ENCODE measurements at places on chromosomes 16 and 17.

DNA sequence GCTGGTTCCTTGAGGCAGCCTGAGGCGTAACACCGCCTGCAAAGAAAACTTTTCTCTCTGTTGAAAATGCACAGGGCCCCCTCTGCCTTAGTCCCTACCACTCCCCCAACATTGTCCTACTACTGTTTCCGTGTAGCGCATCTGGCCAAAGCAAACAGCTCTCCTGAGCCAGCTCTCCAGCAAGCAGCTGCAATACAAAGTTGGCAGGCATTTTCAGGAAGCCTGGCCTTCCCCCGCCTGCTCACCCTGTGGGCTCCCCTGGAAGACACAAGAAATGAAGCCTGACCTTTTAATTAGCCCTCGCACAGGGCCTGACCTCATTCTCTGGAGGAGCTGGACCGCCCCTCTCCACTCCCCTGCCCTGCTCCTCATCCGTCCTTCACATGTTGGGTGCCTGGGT, 66.7 kb downstream of the SOX9 start:
- DNase-seq = peak; percentile 67

DNA sequence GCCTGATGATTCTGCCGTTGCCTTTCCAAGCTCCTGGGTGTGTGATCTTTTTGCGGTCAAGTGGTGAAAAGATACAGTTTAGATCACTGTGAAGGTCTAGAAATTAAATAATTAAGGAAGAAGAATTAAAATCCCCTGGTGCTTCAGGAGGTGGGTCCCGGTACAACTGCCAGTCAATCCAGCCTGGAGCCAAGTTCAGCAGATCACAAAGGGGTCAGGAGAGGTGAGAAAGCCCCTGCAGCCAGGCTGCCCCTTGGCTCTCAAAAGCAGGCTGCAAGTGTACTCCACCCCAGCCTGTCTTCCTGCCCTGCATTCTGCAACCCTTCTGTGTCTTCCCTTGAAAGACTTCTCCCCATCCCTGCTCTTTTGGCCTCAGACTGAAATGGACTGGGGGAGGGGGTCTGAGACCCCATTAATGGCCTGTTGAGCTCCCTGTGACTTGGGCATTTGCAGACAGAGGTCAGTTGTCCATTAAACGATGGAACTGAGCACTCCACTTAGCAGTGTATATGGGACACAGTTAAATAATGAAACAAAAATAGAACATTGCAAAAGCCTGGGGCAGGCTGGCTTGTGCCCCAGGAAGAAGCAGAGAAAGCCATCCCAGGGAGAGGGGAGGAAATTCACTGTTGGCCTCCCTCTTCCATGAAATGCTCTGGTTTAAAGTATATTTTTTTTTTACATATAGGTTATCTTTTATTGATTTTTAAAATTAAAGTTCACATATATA, 15.1 kb downstream of the CACNG5 start:
- DNase-seq = no peak

GRCh38 chr17:61996916-61997605, 68.0 kb downstream of the MED13 start:
- DNase-seq = no peak

DNA sequence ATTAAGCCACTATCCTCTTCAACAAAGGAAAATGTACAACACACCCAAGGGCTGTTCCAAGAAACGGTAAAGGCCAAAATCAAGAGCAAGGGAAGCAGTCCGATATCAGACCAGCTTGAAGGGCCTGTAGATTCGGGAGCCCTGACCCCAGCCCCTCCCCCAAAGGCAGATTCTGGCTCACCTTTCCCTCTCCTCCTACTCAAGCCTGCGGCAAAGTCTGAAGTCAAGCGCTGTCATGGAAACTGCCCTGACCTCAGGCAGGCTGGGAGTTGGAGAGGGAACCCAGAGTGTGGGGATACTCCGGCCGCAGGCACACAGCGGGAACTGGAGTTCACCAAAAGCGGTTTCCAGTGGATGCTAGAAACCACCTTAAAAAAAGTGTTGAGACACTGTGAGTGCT, 1.8 kb downstream of the ALYREF start:
- no peak for DNase-seq

DNA sequence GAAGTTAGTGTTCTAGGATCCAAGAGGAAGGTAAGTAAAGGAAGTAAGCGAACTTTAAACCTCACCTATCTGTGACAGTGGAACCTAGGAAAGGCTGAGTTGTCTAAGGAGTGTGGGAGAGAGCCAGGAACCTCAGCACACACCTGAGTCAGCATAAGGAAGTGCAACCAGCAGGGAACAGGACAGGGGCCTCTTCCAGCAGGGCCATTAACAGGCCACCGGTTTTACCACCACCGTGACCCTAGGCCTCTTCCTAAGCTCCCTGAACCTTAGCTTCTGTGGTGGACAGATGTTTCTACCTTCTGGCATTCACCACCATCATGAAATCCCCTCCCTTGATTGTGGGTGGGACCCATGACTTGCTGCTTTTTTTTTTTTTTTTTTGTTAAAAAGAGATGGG, 26.7 kb upstream of the GPATCH8 start:
- no peak for DNase-seq

- no peak for DNase-seq
These were observed 109.7 kb downstream of the C16orf95 start for GRCh38 chr16:87207509-87207908.

DNA sequence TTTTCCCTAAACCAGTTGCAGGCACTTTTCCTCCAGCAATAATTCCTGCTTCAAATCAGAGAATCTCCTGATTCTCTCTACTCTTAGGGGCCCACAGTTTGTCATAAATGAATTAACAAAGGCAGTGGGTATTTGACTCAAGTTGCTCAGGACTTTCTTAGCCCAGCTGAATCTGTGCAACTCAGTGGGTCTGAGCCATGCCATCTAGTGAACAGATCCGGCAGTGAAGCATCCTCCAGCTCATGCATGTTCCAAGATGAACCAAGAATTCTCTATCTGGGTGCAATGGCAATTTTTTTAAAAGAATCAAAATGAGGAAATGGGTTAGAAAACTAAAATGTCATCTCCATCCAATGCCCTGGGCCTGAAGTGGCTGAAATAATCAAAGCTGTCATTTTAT, 575.2 kb upstream of the CDH11 start:
- DNase-seq = no peak

DNA sequence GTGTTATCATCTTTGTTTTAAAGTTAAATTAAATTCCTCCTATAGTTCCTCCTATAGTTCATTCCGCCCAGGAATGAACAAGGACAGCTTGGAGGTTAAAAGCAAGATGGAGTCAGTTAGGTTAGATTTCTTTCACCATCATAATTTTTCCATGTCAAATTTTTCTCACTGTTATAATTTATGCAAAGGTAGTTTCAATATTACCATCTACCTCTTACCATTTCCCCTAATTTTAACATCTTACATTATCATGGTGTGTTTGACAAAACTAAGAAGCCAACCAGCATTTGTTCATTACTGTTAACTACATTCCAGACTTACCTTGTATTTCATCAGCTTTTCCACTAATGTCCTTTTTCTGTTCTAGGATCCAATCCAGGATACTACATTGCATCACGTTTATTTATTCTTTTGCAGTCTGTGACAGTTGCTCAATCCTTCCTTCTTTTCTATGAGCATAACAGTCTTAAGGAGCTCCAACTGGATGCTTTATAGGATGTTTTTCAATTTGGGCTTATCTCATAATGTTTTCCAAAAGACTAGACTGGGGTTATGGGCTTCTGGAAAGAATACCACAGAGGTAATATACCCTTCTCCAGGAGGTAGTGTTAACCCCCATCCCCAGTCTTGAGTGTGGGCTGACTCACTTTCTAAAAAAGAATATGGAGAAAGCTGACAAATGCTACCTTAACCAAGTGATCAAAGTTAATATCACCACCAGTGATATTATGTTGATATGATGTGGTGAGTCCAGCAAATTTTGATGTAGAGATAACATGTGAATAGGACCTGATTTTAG, 158.5 kb downstream of the PPM1E start:
- DNase-seq = no peak

- DNase-seq = no peak
These were observed 3.6 kb upstream of the ZCCHC14 start for GRCh38 chr16:87496447-87496801.

DNA sequence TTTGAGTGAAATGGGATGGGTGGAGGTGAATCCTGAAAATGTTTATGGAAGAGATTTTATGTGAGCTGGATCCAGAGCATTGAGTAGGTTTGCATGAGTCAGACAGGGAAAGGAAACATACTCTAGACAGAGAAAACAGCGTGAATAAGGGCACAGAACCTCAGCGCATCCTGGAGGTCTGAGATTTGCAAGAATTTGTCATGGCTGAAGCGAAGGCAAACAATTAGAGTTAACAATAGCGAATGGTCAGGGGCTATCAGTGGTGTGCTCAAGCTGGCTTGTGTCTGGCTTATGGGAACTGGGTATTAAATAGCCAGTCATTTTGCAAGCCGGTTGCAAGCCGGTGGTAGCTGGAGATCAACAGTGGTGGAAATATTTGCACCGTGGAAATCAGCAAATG, 36.4 kb downstream of the MAP2K6 start:
- no peak for DNase-seq

- DNase-seq = no peak
These were observed 24.6 kb downstream of the COPRS start for GRCh38 chr17:31834448-31834847.

DNA sequence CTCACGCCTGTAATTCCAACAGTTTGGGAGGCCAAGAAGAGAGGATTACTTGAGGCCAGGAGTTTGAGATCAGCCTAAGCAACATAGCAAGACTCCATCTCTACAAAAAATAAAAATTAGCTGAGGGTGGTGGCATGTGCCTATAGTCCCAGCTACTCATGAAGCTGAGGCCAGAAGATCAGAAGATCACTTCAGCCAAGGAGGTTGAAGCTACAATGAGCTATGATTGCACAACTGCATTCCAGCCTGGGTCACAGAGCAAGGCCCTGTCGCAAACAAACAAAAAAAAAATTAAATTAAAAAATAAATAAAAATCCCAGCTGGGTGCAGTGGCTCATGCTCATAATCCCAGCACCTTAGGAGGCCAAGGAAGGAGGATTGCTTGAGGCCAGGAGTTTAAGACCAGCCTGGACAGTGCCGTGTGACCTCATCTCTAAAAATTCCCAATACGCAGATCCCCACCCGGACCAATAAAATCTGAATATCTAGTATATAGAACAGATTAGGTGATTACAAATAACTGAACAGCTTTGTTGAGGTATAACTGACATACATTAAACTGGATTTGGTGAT, 18.2 kb upstream of the ATF7IP2 start:
- DNase-seq = no peak

- no peak for DNase-seq
These were observed 36.6 kb upstream of the NACA2 start for GRCh38 chr17:61627658-61628057.

- DNase-seq = peak; percentile 57
These were observed 5.5 kb downstream of the CYLD start for GRCh38 chr16:50747207-50747956.

GRCh38 chr16:57127836-57128235, 35.5 kb downstream of the CPNE2 start:
- DNase-seq = no peak

GRCh38 chr16:56600398-56600999, 7.9 kb upstream of the MT2A start:
- peak; percentile 44 for DNase-seq

- no peak for DNase-seq
These were observed 11.3 kb upstream of the LDHD start for GRCh38 chr16:75127713-75128415.

DNA sequence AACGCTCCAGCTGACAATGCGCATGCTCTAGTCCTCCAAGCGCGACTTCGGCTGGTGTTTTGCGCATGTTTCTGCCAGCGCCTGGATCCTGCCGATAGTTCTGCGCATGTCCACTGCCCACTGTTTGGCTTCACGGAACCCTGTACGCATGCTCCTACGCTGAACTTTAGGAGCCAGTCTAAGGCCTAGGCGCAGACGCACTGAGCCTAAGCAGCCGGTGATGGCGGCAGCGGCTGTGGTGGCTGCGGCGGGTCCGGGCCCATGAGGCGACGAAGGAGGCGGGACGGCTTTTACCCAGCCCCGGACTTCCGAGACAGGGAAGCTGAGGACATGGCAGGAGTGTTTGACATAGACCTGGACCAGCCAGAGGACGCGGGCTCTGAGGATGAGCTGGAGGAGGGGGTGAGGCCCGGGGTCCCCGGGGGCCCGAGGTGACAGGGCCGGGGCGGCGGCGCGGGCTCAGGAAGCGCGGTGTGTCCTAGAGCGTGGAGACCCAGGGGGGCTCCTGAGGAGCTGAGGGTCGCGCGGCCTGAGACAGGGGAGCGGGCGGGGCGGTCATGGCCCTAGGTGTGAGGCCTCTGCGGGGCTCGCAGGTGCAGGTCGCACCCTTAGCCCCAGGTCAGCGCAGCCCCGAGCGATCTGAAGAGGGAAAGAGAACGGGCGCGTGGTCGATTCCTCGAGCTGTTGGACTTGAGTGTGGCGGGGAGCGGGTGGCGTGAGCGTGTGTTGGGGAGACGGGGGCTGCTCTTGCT, at the start of the genes RPS6KB1 and TUBD1:
Gene RPS6KB1, plus strand, starts transcription at position 198 of the 752 bp plus-strand sequence. Its CDS starts 64 bp downstream, at position 262.
Gene TUBD1, minus strand, starts transcription at position 20 of the 752 bp plus-strand sequence. CDS start 1,941 bp downstream, outside the sequence.
- peak; percentile 100 for DNase-seq

GRCh38 chr16:81096715-81097208, 567 bp upstream of the GCSH start:
- DNase-seq = no peak

DNA sequence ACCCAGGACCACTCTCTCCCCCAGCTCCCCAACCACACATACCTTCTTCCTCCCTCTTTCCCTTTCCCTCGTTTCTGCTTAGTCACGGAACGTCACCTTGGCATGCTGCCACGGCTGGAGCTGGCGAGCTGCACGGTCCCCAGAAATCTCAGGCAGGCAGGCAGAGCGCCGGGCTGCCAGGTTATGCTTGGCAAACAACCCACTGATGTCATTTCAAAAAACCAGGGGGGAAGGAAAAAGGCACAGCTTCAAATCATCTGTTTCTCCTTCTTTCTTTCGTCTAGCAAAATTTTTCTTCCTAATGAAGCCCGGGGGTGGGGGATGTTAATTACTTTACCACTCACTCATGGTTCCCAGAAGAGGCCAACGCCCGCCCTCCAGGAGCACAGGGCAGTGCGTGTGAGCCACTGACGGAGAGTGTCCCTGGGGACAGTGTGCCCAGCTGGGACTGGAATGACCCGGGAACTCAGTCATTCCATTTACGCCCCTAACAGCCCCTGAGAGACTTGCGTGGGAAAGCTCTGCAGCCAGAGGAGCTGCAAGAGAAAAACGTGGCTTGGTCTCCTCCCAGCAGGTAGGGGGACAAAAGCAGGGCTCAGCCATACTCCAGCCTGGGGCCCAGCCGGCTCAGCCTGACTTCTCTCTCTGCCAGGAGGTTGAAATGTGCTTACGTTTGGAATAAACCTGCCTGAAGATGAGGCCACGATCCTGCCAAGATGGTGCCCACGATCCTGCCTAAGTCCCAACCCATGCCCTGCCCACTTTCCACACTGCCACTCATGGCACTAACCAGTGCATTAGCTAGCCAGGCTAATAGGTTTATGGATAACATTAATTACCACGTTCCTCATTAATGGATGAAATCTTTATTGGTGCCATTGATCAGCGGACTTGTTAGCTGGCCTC, 198.9 kb downstream of the ZFHX3 start:
- DNase-seq = peak; percentile 92

DNA sequence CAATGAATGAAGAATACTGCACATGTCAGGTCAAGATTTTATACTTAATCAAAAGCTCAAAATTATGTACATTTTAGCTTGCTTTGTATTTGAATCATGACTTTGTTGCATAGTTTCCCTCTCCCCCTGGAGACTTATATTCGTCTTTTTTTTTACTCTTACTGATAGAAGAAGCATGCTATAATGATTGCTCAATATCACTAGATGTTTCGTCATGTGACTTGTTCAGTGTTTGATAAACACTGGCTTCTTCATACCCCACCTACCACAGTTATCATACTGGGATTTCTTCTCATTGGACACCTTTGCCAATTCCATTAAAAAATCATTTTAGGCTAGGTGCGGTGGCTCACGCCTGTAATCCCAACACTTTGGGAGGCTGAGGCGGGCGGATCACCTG, 148.7 kb downstream of the FTO start:
- no peak for DNase-seq

- DNase-seq = peak; percentile 23
These were observed 63.4 kb downstream of the ADCY9 start for GRCh38 chr16:4052801-4053293.

All from stomach (tissue), 19 donors.